Left hindlimb (tissue), 1 donor: ENCODE measurements at places on chromosomes 6 and 20.

DNA sequence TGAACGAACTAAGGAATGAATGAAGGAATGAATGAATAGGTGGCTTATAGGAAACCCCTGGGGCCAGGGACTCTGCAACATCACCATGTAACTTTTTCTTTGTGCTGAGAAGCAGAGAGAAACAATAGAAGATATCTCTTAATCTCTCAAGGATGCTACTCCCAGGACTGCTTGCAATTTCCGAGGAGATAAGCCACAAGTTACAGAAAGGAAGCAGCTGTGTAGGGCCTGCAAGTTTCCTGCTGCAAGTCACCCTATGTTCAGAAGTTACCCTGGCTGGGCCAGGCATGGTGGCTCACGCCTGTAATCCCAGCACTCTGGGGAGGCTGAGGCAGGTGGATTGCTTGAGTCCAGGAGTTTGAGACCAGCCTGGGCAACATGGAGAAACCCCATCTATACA is 7.3 kb upstream of the MAVS start:
- DNase-seq = no peak

GRCh38 chr6:32442977-32443552 is 3.4 kb downstream of the HLA-DRA start:
- DNase-seq = no peak

GRCh38 chr6:126054258-126054702 is 67.9 kb downstream of the TRMT11 start:
- DNase-seq = no peak

- no peak for DNase-seq
Measured at GRCh38 chr20:62706857-62707256, 1.8 kb upstream of the NTSR1 start.

GRCh38 chr6:143774347-143774746 is 68.8 kb upstream of the LTV1 start:
- DNase-seq = no peak

DNA sequence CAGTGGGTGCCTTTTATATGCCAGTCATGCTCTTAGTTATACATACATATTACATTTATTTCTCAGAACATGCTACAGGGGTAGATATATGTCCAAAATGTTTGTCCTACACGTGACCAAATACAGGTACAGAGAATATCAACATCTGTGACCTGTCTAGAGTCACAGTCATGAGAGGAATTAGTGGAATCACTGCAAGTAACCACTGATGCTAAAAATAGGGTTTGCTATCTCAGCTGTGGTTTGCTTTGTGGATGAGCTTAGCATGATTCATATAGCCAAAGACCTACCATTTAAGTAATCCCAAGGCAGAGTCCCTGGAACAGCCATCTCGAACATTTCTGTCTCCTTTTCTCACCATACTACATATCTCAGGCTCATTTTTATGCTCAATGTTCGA is 32.3 kb downstream of the GSTA3 start:
- no peak for DNase-seq

DNA sequence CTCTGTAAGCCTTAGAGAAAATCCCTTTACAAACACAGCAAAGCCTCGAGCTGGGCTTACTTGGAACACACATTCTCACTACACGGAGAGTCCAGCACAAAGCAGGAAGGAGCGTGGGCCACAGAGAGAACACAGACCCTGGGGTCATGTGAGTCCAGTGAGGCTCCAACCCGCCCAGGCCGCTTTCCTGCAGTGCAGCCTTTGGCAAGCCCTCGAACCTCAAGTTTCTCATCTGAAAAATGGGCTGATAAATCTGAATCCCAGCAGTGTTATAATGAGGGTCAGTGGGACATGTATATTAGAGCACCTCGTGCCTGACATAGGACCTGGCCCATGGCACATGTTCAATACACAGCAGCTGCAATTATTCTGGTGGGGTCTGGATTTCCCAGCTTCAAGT is 305.5 kb upstream of the SULF2 start:
- no peak for DNase-seq

GRCh38 chr6:116287689-116288282 is 8.1 kb upstream of the TSPYL1 start:
- DNase-seq = no peak

DNA sequence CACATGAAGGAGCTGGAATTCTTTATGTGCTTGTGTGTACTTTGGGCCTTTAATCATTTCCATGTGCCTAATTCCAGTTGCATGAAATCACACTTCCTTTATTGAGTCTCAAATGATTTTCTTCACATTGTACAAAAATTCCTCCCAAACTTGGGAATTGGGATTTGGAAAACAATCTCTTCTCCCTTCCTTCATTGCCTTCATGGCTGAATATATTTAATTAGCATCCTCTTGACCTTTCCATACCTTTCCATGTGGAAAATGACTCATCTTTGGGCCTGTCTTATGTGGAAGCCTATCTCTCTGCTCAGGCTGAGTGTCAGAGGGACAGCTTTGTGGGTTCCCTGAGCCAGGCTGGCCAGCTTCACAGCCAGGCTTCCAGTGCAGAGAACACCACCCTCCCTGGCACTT is 33.0 kb upstream of the CDH4 start:
- no peak for DNase-seq

DNA sequence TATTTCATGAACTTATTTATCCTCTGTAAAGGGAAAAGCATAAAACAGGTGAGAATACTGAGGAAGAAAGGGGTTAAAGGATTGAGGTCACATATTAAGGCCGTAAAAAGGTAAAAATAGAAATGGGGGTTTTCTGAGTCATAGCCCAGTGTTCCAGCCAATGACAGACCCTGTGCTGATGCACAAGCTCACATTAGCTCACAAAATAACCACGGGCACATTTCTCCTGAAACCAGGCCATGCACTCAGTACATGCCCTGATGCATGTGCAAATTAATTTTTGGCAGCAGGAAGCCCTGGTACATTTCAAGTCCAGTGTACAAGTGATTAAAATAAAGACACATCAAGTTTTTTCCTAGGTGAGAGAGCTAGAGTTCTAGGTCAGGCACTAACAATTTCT is 194.4 kb downstream of the TMEM200A start:
- DNase-seq = no peak

DNA sequence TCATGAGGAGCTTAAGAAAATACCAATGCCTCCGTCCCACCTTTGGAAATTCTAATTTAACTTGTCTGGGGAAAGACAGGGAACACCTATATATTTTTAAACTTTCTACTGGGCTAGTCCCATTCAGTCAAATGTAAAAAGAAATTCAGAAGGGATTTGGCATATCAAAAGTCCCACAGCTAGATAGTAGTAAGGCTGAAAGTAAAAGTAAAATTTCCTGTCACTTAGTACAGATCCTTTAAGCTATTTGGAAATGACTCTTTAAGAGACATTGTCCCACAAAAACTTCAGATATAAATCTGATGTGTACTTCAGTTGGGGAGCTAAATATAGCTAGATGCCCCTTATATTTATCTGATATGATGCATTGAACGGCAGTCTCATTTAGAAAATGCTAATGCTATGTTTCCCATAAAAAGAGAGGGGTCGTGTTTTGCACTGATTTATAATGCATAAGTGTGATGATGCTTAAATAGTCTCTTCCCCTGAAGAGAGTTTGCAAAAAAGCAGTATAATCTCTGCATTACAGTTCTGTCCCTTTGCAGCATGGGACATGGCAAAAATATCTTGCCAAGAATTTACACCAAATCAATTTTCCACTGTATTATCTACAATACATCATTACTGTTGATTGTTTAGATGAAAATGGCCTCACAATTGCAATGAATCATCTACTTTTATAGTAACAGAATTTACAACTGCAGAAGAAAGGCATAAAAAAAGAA is 860.8 kb upstream of the MAP3K7 start:
- no peak for DNase-seq

GRCh38 chr6:91298543-91299145 is 711.8 kb upstream of the MAP3K7 start:
- DNase-seq = no peak

DNA sequence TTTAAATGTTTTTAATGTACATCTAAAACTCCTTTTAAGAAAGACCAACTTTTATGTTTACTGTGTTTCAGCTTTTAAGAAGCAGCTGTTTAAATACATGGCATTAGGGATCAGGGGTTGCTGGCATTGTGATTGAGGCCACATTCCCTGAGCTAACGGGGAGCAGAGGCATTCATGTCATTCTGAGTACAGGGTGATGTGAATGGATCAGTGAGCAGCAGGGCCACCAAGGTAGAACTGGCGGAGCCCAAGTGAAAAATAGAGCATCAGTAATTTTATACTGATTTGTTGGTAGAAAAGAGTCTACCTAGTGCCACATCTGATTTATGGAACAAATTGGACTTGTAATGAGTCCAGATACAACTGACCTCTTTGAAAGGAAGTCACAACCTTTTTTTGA is 467.3 kb downstream of the ADGRB3 start:
- no peak for DNase-seq

DNA sequence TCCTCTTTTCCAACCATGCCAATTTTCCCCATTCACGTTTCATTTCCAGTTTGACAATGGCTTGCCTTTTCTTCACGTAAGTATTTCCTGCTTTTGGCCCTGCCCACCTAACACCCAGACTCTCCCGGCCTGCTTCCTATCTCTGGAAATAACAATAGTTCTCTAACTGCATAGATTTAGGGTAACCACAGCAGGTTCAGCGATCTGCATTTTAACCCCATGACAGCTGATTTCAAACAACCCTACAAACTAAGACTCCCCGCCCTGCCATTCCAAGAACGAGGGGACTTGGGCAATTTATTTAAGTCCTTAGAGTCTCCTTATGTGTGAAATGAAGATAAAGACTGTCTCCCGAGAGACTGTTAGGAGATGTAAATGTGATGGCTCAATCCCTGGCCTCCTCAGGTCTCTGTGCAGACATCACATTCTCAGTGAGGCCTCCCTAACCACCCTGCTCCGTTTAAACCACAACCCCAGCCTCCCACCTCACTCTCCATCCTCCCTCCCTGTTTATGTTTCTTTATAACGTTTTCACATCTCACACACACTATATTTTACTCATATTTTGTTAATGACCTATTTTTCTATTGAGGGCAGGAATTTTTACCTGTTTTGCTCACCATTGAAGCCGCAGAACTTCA is 134.8 kb downstream of the GJA10 start:
- no peak for DNase-seq

DNA sequence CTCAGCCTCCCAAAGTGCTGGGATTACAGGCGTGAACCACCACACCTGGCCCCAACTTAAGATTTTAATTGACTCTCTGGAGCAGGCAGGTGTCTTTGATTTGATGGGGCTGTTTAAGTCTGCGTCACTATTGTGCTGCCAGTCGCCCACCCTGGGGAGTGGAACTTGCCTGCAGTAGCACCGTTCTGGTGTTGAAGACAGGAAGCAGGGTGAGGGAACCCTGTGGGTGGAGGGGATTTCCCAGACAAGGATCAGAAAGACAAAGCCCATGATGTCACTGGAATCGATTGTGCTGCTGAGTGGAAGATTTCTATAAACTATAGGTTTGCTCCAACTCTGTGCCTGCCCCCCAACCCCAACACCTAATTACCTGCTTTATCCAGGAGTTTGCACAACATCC is 11.0 kb downstream of the ALDH8A1 start:
- DNase-seq = no peak

GRCh38 chr6:56932910-56933477 is 21.9 kb upstream of the BEND6 start:
- no peak for DNase-seq
